ENCODE measurements at places on chromosomes 6 and 20.

GRCh38 chr6:126002755-126003679, 16.7 kb downstream of the TRMT11 start:
- no peak for DNase-seq

GRCh38 chr20:57323034-57323433, 6.6 kb upstream of the SPO11 start:
- DNase-seq = no peak

- DNase-seq = no peak
These were observed 70.4 kb downstream of the METTL24 start for GRCh38 chr6:110287462-110288341.

- no peak for DNase-seq
These were observed 146.9 kb downstream of the FUT9 start for GRCh38 chr6:96162711-96163120.

DNA sequence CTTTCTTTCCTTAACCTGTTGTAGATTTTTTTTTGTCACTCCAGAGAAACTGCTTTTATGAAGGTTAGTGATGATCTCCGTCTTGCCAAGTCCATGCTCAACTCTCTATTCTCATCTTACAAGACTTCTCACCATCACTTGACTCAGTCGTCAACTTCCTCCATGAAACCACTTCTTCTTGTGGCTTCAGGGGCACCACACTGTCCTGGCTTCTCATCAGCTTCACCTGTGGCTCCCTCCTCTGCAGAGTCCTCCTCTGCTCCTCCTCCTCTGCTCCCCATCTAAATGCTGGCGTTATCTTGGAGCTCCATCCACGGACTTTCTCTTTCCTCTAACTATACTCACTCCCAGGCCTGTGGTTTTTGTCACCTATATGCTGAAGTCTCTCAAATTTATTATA, 187.5 kb downstream of the BACH2 start:
- peak; percentile 50 for DNase-seq

GRCh38 chr20:57710841-57711240, 1.0 kb upstream of the PMEPA1 start:
- no peak for DNase-seq

- no peak for DNase-seq
These were observed 21.1 kb downstream of the PDRG1 start for GRCh38 chr20:31930779-31931178.

DNA sequence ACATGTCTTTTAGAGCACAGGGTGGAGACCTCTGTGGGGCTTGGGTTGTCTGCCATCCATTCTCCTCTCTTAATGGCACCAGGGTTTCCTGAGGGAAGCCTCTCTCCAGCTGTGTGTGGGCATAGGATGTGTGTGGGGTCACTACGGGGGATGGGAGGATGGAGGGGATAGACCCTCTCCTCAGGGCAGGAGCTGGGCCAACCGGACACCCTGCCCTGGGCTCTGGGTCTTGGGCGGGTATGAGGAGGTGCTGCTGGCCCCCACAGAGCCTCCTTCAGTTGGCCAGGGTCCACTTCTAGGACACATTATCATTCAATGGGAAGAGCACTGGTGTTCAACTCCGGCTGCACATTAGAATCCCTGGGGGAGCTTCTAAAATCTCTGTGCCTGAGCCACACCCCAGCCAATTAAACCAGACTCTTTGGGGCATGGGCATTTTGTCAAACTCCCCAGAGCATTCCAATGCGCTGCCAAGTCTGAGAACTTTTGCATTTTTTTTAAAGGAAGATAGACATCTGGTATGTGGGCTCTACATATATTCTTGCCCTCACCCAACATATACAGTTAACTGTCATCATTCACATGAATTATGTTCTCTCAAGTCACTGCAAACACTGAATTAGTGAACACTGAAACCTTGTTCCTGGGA, 38.5 kb downstream of the TRAM2 start:
- DNase-seq = no peak

DNA sequence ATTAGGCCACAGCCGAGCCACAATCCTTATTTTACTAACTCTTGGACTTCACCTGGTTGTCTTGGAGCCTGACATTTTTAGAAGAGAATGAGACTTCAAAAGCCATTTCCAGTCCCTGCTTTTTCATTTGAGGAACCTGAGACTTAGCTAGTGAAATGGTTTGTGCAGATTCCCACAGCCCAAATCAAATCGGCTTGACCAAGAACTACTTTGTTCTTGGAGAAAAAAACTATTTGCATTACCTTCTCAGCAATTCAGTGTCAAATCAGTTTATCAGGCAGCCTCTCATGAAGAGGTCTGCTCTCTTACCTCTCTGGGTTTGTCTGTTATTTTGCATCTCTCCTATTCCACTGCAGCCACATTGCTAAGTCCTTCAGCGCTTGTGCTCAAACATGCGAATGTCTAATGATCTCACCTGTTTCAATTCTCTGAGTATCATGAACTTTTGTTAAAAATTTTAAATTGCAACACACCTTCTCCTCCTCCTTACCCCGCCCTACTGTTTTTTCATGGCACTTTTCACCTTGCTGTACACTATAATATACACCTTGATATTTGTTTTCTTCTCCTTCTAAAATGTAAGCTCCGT, 573 bp upstream of the IFNGR1 start:
- no peak for DNase-seq

DNA sequence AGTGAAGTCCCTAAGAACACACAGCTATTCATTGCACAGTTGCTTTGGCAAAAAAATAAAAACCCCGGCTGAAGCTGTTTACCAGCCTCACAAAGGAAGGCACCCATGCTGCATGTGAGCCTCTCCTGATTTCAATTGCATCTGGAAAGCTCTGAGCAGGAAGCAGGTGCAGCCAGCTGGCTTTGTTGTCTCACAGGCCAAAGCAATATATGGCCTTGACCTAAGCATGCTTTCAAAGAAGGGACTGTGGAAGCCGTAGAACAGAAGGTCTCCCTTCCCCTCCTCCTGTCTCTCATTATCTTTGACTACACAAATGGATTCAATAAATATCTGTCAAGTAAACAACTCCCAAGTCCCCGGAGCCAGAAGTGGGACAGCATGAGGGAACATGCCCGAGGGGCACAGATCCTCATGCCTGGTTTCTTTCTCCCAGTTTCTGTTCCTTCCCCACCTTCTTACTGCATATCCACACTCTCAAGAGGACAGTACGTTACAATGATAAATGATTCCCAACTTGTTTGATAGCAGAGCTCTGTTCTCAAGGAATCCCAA, 57.2 kb upstream of the PCSK2 start:
- DNase-seq = no peak

GRCh38 chr6:49939993-49940498, 23.9 kb downstream of the DEFB114 start:
- DNase-seq = no peak

DNA sequence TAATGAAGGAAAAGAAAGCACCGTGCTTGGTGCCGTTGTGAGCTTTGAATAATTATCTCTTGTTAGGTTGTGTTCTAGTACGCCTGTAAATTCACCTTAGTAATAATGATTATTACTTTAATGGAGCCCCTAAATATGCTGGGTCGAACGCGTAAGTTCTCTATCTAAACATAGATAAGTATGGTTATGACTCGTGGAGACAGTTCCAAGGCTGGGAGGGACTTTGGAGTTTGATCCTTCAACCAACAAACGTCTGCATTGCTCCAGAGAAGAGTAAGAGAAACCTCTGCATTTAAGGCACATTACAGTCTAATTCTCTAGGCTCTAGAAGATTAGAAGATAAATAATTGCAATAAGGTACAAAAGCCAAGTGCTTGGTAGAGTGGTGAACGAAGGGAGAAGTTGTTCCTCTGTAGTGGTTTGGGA, 514 bp downstream of the ACOT13 start:
- DNase-seq = no peak

DNA sequence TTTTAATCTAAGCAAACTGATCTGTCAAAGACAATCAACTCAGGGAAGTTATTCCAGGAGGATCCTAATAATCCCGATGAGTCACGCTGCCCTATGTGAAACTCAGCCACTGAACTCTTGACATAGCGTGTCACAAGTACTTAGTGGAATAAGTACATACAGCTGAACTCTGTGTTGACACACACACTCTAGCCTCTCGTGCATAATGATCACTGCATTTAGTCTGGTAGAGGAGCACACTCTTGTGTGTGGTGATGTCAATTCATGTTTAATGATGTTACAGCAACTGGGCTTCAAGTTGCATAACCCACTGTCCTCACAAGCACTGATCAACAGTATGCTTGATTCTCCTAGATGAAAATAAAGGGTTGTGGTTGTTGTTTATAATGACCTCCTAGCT, 148.3 kb downstream of the HACE1 start:
- DNase-seq = no peak

- no peak for DNase-seq
These were observed 34.1 kb downstream of the TRMT11 start for GRCh38 chr6:126020305-126021050.

Measured in activated CD4-positive, alpha-beta T cell treated with anti-CD3 and anti-CD28 coated beads, Interleukin-2, Interleukin-6, amounts not matched to agents 100 ng/mL and 50 ng/mL, durations not matched to agents 16 hours and 8 hours (primary cell).